ENCODE measurements at places on chromosomes 5 and 9.

GRCh38 chr5:119327018-119327417 is 28.8 kb upstream of the TNFAIP8 start:
- no peak for DNase-seq

DNA sequence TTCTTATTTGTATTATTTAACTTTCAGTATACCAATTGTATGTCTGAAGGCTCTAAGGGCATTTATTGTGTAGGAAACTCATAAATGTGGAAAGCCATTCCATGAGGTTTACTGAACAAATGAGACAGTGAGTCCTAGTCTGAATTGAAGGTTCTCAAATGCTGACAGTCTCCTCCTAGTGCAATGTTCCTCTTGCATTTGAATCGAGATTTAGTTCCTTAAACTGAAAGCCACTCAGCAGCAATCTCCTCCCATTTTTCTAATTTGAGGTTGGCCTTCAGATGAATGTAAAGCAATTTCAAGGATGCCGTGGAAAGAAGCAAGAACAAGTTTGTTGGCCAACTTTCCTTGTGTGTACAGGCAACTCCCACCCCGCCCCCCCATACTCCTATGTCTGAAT is 493.2 kb upstream of the KLF4 start:
- no peak for DNase-seq

GRCh38 chr5:115857626-115858349 is 16.1 kb downstream of the AP3S1 start:
- no peak for DNase-seq

DNA sequence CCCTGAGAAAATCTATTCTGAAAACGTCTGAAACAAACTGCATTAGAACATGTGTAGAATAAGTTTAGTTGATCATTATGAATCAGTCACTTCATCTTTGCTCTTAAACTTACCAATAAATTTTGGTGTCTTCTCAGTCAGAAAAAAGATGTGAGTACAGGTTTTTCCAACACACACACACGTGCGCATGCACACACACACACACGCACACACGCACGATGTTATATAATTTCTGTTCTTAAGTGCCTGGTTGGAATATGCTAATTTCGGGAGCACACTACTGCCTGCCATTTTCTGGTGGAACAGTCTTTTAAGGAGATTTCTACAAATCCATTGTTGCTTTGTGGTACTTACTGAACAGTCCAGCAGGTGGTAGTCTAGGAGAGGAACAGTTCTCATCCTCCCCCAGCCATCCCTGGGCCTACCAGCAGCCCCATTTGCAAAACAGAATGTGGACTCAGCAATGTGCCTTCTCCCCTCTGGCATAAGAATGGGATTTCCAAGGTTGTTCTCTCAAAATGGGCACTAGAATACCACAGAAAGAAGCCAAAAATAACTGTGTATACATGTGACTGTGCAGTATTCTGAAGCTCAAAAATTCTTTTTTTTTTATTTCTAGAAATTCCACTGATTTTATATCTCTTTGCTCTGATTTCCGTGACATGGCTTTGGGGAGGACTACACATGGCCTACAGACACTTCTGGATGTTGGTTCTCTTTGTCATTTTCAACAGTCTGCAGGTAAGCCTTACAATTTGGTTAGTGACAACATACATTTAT is 281.3 kb downstream of the ARRDC3 start:
- DNase-seq: peak; percentile 58

DNA sequence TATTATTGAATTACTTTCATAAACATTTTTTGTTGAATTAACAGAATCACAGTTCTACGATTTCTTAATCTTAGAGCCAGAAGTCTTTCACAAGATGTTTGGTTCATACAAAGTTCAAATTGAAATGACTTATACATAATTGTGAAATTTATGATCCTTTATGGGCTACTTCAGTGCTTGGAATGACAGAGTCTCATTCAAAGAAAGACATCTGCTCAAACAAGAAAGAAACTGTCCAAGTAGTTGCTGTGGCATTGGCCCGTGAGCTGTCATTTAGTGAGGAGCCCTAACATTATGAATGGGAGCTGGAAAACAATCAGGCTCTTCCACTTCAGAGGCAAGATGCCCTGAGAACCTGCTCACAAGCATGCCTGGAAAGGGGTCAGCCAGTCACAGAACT is 63.4 kb downstream of the AUH start:
- DNase-seq: no peak

DNA sequence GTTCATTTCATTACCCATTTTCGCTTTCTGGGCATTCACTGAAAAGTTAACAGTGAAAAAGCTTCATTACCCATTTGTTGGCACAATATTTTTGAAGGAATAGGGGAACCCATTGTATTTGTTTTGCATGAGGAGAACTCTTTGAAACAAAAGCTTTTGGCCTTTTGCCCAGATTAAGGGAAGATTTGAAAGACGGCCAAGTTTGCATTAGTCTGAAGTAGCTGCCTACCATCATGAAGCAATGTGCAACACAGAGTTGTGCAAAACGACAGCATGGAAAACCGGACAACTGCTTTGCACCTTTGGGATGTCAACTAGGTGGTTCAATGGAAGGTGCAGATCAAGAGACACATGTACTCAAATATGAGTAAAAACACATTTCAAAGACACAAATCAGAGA is 84.9 kb downstream of the TRPM3 start:
- no peak for DNase-seq

DNA sequence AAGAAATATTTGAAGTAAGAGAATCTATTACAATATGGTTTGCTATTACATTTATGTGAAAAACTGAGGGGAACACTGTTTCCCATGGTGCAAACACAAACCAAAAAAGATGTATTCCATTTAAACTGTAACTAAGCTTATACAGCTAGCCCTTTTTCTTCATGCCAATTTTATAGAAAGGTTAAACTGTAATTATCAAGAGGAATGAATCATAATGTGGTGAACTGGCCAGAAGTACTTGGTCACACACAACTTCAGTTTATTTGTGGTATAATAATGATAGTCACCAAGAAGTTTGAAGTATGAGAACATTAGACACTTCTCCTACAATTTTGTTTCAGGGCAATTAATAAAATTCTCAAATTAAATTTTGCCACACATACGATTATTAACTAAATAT is 177.9 kb downstream of the XRCC4 start:
- peak; percentile 18 for DNase-seq

GRCh38 chr9:92752812-92753404 is 11.7 kb downstream of the BICD2 start:
- no peak for DNase-seq

DNA sequence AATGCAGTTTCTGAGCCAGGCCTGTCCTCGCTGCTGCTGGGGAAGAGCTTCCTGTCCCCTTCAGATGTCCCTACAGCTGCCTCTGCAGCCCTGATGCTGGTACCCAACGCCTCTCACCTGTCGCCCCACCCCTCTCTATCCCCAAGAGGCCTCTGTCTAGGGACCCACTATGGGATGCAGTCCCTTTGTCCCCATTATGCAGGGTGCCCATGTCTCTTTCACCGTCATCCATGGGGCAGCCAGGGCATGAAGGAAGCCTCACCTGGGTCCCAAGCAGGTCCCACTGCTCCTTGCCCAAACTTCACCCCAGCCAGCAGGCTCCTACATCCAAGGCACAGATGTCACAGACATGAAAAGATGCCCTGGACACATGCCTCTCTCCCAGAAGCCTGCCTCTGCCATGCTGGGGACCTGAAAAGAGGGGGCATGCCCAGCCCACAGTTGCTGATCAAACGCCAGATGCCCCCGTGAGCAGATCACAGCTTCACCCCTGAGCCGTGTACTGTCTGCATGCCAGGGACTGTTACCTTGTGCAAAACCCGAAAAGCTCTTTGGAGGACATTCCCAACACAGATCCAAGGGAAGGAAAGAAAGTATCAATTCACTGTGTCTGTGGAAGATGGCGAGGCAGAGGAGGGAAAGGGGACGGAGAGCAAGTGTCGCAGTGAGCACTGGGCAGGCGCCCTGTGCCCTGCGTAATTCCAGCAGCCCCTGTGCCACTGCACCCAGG is 81.0 kb downstream of the ADAMTS2 start:
- DNase-seq: no peak

- DNase-seq: no peak
These were observed 64.3 kb downstream of the RAPGEF1 start for GRCh38 chr9:131675437-131676022.

DNA sequence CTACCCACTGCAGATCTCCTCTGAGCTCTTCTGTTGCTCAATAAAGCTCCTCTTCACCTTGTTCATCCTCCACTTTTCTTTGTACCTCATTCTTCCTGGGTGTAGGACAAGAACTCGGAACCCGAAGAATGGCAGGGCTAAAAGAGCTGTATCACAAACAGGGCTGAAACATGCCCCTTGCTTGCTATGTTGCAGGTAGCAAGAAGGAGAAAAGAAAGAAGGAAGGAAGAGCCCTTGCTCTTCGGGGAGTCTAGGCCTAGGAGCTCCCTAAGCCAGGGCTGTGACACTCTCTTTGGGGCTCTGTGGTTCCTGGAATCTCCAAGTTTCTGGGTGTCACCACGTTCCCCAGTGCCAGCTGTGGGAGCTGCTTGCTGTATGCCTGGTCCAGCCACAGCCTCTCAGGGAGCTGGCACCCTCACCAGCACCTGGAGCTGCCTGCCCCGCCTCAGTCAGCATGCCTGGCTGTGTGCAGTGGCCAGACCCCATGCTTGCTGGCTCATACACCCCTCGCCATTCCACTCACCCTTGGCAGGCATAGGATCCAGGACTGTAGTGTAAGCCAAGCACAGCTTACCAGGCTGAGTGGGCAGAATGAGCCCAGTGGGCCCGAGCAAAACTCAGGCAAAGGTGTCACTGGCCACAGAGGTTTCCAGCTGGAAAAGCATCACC is 274.8 kb upstream of the ADRA1B start:
- DNase-seq: no peak

DNA sequence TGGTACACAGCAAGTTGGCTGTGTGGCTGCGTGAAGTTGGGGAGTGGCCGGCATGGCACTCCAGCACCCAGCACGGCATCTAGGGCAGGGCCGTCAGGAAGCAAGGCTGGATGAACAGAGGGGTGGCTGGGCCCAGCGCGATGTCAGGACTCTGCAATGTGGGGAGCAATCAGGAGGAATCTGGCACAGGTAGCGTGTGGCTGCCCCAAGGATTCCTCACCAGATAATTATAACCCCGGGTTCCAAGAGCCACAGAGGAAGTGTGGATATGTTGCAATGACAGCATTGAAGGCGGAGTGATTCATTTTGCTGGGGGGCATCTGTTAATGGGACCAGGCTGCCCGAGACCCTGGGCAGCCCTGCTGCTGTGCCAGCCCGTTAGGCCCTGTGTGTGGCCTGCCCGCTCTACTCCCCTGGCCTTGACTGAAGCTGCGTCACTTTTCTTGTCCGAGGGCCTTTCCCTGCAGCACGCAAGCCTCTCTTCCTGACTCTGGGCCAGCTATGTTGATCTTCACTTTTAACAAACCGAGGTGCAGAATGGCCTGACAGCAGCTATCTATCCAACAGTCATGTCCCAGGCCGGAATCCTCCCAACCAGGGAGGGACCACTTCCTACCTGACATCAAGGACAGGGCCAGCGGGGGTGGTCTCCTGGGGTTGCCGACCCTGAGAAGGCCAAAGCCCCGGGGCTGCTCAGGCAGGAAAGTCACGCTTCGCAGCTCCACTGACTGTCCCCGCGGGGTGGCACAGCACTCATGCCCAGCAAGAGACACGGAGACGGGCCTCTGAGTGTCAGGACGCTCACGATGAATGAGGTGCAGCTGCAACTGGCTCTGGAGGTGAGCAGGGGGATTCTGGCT is 118.0 kb upstream of the PHYKPL start:
- DNase-seq: no peak

- no peak for DNase-seq
These were observed 27.5 kb upstream of the SYK start for GRCh38 chr9:90774071-90774470.

DNA sequence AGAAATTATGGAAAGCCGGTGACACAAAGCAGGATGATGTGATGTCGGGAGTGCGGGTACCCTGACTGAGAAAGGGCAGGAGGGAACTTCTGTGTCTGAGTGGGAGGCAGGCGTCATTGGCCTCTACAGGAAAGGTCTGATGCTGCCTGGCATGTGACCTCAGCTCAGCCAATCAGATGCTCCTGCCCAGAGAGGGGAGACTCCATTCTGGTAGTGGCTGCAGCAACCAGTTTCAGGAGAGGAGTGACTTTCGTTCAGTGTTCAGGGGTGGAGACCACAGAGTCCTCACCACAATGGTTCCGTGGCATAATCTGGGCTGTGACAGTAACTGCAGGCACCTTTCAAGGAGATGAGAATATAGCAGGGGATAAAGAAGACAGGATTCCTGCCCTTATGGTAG is 6.7 kb upstream of the SFXN1 start:
- no peak for DNase-seq

DNA sequence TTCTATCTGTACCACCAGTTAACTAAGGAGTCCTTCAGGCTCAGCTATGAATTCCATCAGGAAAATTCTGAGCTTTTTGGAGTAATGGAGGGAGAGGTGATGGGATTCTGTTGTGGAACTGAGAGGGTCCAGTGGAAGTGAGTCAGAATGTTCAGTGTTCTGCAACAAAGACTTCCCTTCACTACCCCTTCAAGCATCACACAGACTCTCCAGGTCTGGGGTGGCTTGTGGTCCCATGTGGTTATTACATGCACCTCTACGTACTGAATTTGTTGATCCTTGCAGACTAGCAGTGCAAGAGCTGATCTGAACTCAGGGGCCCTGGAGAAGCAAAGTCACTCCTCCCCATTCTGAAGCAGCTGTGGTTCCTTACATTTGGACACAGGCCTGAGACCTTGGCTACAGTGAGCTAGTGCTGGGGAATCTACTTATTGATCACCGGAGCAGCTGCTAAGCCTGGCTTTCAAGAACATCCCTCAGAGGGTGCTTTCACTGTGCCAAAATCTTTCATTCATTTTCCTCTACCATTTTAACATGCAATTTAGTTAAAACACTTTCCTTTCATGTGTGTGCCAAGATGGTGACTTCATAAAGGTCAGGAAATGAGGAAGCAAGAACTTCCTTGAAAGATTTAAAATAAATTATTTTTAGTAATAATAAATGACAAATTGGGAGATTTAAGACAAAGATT is 75.0 kb upstream of the TNC start:
- no peak for DNase-seq

GRCh38 chr9:136902259-136902821 is 16.0 kb downstream of the TRAF2 start:
- peak; percentile 93 for DNase-seq

GRCh38 chr9:110217656-110218099 is 9.7 kb upstream of the C9orf152 start:
- DNase-seq: peak; percentile 35

All from RCC 7860 (cell line).